ENCODE measurements at places on chromosomes 13 and 19.

- peak; percentile 85 for DNase-seq
Observed at GRCh38 chr13:112064222-112064621, 2.7 kb upstream of the SOX1 start.

DNA sequence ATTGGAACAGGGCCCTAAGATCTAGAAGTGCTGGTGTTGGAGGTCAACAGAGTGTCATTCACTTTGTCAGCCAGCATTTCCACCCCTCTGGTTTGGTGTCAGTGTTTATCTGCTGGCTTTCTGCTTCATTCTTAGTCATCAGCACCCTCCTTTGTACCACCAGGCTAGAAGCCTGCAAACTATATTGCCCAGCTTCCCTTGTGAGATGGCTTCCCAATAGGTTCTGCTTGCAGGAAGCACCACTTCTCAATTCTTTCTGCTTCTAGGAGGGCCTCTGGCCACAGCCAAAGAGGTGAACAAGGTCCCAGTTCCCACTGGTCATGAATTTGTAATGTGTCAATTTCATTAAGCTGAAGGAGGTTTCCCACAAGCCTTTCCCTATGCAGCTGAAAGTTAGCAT, 36.4 kb upstream of the CALM3 start:
- DNase-seq: no peak

- DNase-seq: no peak
Observed at GRCh38 chr19:53991224-53992113, at the start of gene CACNG6. CACNG6 (plus strand) TSS chr19:53991637; CDS start chr19:53992878, 1,241 bp downstream.

DNA sequence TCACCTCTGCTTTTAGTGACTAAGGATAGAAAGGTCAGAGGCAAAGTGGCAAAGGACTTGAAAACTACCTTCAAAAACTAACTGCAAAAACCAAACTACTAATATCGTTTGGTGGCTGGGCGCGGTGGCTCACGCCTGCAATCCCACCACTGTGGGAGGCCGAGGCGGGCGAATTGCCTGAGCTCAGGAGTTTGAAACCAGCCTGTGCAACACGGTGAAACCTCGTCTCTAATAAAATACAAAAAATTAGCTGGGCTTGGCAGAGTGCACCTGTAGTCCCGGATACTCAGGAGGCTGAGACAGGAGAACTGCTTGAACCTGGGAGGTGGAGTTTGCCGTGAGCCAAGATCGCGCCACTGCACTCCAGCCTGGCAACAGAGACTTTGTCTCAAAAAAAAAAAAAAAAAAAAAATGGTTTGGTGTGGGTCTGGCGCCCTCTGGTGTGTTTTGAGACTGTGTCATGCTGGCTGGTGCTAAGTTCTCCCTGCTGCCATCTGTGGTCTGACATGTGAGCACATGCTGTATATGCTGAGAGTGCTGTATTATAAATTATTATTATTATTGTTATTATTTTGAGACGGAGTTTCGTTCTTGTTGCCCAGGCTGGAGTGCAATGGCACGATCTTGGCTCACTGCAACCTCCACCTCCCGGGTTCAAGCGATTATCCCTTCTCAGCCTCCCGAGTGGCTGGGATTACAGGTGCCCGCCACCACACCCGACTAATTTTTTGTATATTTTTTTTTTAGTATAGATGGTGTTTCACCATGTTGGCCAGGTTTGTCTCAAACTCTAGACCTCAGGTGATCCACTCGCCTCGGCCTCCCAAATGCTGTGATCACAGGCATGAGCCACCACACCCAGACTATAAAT, 36.0 kb upstream of the RNF17 start:
- peak; percentile 70 for DNase-seq

GRCh38 chr13:86572115-86572514, 772.9 kb upstream of the SLITRK6 start:
- no peak for DNase-seq
